ENCODE measurements at places on chromosomes 12 and 14. TPM values are rescaled to one million over a fixed set of nuclear protein-coding genes. Genes with fewer than 3 reads are reported as not detected.

Gene TAS2R46
- 0.61 TPM for total RNA-seq

Gene RNF212B
- total RNA-seq, result 0.05 TPM

DNA sequence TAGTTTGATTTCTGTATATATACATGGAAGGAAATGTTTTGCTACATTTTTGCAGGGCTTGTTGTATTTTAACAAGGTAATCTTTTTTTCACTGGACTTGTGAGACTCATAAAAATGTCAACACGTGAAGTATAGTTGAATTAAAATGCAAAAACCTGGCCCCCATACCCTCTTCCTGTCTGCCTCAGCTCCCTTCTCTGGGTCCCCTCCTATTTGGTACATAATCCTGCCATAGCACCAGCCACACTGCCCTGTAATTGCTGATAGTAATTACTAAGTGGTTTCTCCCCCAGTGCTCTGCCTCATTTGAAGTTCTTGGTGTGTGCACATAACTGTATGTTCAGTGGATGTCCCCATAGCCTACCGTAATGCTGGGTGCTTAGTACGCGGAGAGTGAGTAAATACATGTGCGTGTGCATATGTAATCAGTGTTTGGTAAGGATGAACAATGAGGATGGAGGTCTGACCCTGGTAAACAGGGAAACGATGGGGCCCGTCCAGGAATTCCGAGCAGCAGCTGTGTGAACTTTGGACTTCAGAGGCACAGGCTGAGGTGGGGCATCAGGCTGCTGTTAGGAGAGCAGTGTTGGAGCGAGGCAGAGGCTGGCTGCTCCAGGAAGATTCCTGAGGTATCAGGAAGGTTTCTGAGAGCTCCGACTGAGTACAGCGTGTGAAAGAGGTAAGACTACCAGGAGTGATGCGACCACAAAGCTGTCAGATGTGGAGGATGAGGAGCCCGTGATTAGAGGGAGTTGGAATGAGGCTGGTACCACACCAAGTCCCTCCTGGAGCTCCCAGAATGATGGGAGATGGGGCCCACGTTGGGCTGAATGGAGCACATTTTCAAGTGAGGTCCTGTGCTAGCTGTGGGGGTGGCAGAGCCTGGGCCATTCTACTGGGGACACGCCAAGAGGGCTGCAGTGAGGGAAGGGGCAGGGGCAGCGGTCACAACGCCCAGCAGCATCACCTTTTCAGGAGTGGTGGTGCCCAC, 106.8 kb downstream of the PELI2 start:
- DNase-seq, result no peak

DNA sequence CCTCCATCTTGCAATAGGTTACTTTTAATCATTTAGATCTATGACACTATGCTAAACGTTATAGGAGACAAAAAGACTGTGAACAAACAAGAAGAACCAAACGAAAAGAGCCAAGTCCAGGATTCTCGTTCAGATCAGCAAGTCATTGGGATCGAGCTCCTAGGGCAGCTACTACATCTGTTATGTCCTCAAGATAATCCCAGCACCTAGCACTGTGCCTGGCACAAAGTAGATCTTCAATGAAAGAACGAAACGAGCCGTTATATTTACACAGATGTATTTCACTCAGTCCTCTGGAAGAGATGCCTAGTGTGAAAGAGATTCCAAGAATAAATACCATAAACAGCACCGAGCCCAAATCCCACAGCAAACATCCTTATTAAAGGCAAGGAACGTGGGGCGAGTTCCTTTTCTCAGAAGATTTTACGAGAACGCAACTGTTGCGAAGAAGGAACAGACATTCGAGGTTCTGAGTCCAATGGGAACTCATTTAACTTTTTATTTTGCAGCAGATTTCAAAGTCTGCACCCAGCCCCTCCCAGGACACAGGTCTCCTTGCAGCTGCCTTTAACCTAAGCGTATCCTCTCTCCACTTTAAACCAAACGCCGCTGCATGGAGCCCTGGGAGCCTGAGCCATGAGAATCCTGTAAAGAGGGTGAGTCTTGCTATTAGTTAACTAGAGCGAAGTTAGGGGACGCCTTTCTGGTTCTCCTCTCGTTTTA, 544 bp upstream of the TDP1 start:
- DNase-seq, result no peak

DNA sequence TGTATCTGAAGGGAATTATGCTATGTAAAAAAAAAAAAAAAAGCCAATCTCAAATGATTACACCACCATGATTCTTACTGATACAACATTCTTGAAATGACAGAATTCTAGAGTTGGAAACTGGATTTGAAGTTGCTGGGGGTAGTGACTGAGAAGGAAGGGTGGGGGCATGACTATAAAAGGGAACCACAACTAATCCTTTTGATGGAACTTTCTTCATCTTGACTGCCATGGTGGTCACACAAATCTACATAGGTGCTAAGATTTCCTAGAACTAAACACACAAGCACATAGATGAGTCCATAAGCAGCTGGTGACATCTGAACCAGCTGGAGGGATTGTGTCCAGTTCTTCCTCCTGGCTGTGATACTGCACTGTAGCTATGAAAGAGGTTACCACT, 51.4 kb downstream of the CLMN start:
- DNase-seq, result no peak

DNA sequence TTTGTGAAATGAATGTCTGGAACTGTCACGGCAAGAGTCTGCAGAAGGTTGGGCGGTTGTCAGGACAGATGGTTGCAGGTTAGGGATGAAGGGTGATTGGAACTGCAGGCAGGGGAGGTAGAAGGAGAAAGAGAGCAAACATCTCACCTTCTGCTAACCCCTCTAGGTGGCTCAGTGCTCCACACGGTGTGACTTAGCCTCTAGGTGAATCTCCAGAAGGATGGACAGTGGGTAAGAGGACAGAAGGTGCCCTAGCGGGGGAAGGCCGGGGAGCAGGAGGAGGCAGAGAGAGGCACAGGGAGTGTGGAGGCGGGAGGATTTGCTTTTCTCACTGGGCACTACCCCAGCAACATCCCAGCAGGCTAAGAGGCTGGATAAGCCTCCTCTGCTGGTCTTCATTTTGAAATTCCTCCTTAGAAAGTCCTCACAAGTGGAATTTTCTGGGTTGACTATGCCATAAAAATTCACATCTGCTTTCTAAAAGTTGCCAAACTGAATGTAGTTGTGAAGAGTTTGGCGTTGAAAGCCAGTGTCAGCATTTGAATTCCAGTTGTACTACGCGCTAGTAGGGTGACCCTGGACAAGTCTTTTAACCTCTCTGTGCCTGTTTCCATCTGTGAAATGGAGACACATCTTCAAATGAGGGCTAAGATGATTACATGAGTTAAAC, 10.7 kb upstream of the GPR68 start:
- no peak for DNase-seq

GRCh38 chr12:30706476-30706875, 10.8 kb upstream of the IPO8 start:
- no peak for DNase-seq

GRCh38 chr14:85175556-85175955, 354.4 kb upstream of the FLRT2 start:
- no peak for DNase-seq

Gene DPY19L2
- 2.5 TPM for total RNA-seq

GRCh38 chr14:81618695-81619094, 85.0 kb upstream of the SEL1L start:
- DNase-seq, result no peak

Gene GZMH
- 0.57 TPM for total RNA-seq

Gene NFKBIA
- 166 TPM for total RNA-seq

DNA sequence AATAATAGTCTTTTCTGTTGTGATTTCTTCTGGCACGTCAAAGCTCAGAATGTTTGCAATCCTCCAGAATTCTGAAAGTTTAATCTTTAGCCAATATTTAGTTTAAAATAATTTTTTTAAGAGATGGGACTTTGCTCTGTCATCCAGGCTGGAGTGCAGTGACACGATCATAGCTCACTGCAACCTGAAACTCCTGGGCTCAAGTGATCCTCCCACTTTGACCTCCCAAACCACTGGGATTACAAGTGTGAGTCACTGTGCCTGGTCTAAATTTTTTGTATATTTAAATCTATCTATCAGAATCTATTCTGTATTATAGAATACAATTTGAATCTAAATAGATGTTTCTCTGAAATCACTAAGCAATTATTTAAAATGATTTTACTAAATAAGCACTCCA, 572.7 kb downstream of the VRK1 start:
- DNase-seq, result no peak

DNA sequence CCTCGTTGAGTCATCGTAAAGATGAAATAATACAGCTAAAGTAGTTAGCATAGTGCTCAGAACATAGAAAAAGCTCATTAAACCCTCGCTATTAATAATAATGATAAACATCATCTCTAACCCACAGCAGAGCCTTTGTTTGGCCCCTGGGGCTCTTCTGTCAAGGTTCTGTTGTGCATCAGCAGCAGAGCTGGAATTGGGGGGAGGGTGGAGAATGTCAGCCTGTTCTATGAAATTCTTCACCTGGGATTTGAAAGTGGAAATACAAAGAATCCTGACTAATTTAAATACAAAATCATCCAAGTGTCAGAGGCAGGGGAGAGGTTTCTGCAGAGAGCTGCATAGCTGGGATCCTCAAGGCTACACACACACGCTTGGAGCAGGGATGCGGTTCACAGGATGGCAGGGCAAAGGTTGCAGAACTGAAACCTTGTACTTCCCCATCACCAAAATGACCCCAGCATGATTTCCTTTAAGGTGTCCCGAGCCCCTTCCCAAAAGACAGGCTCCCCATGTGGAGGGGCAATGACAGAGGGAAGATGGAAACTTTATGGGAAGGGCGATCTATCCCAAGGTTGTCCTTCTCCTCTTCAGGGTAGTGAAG, 71.8 kb downstream of the DAD1 start:
- DNase-seq, result no peak

GRCh38 chr14:52079239-52079959, 10.5 kb upstream of the NID2 start:
- no peak for DNase-seq

- no peak for DNase-seq
Measured at GRCh38 chr12:121811434-121812319, 7.9 kb downstream of the SETD1B start.

DNA sequence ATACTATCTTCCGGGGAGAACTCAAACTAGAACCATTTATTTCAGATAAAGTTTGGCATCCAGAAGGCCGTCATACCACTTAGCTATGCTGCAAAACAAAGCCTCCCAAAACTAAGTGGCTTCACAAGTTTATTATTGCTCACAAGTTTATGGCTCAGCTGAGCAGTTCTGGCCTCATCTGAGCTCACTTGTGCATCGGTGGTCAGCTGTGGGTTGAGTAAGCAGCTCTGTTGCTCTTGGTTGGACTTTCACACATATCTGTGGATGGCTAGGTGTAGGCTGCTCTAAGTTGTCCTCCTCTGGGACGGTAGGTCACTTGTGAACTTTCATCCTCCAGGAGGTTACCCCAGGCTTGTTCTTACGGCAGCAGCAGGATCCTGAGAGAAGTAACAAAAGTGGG, 162.7 kb downstream of the BTG1 start:
- no peak for DNase-seq

DNA sequence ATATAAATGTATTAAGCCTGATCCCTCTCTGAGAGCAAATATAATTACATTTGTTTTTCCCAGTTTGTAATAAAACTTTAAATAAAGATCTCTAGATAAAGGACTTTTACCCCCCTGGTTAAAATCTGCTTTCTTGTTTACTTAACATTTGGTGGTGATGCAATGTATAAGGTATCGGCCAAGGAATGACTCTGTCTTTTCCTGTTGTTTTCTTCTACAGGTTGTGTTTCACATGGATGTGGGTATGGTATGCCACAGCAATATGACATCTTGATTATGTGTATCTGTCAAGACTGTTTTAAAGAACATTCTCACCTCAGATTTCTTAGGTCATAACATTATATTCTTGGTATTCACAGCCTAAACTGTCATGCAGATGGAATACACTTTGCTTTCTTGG, 210.6 kb upstream of the NOVA1 start:
- DNase-seq, result no peak

GRCh38 chr12:40146800-40147797, 41.2 kb upstream of the SLC2A13 start:
- DNase-seq, result no peak

Gene SLC6A12
- 0.14 TPM for total RNA-seq

DNA sequence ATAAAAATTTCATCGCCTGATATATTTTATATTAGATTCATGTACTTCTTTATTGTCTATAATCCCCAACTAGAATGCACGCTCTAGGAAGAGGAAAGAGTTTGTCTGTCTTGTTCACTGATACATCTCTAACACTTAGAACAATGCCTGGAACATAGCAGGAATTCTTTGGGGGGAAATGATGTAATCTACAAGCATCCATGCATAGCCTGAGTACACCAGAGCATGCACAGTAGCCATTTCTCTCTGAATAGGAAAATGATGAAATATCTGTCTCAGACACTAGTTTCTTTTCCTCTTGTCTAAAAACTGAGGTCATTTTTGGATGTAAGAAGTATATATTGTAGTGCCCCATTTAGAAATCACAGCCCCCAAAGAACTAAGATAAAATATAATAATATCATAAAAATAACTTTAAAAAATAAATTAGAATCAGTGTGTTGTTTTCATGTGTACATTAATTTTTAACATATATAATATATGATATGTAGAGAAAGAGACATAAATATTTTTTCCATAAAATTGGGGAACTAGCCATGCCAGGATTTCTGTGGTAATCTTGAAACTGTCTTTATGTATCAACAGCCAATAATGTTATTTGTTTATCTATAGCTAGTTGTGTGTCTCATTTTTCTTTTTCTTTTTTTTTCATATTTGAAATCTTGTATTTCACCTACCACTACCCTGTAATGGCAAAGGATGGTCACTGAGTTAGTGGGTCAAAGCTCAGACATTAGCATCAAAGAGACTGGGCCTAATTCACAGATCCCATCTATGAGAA, 155.6 kb upstream of the TMCC3 start:
- no peak for DNase-seq

Gene CDKN1B
- 71.0 TPM for total RNA-seq

Gene ACSM4
- total RNA-seq, result not detected

- no peak for DNase-seq
Measured at GRCh38 chr12:12275874-12276273, 9.0 kb upstream of the LRP6 start.

DNA sequence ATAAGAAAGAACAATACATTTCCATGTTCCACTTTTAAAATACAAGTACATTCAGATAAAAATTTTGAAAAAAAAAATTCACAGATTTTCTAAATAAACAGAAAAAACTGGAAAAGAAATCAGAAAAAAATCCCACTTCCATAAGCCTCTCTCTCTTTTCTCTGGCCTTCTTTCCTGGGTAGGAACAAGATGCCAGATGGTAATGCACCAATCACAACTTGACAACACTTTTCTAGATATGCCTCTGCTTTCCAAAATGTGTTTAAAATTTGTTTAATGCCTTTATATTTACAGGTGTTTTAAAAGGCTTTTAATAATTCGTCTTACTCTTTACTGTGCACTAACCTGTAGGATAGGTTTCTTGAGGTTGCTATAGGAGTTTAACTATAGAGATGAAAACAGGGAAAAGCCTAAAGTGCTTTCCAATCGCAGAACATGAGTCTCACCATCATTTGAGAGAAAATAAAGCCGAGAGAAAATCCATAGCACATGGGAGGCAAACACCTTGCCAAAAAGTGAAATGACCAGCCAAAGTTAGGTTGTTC, 74.2 kb downstream of the TMTC1 start:
- no peak for DNase-seq

All from thymus (tissue), 14 donors.